ENCODE measurements at places on chromosomes 5 and 9.
A peak's percentile ranks its signal among the peaks of the same experiment; 100 is the strongest.

DNA sequence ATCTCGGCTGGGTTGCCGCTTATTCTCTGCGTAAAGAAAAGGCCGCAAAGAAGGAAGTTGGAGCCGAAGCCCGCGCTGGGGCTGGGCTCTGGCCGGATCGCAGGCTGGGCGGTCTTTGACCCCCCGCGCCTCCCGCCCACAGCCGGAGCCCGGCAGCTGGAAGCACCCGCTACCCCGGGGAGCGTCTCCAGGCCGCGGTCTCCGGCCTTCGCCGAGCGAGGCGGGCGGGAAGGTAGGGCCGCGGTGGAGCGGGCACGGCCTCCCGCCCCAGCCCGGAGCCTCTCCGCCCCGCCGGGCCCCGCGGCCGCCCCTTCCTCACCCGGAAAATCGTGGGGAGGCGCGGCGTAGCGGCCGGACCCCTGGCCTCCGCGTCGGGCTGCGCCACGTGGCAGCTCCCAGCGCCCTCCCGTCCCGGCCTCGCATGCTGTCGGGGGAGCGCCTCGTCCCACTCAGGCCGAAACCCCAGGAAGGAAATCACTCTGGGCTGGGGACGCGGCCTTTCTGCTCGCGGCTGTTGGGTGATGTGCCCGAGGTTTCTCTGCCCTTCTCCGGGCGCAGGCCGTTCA lies 12.0 kb downstream of the FOXD1 start:
- DNase-seq = no peak

DNA sequence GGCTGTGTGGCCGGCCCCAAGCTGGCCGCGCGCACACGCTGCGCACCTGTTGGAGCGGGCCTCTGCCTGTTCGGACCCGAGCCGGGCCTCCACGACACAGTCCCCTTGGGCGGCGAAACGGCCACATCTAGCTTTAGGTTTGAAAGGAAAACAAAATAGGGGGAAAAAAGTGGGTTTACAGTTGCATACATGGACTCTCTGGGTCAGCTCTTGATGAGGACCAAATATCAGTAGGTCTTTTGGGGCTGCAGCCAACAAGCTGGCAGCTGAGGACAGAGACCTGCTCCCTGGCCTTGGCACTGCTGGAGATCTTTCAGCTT lies 20.7 kb downstream of the IGIP start:
- no peak for DNase-seq

DNA sequence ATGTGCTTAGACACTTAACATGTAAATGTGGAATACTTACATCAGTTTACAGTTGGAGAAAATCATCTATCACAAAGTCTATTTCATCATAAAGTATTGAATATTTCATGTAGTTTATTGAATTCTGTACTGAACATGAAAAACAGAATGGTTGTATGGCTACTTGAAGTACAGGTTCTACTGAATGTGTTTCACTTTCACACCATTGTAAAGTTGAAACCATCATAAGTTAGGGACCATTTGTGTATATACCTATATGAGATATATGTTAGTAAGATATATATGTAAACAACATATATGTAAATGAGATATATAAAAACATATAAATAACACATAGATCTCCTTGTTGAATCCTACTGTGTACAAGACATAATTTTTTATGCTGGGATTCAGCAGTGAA lies 63.0 kb upstream of the TAF11L2 start:
- DNase-seq = no peak

DNA sequence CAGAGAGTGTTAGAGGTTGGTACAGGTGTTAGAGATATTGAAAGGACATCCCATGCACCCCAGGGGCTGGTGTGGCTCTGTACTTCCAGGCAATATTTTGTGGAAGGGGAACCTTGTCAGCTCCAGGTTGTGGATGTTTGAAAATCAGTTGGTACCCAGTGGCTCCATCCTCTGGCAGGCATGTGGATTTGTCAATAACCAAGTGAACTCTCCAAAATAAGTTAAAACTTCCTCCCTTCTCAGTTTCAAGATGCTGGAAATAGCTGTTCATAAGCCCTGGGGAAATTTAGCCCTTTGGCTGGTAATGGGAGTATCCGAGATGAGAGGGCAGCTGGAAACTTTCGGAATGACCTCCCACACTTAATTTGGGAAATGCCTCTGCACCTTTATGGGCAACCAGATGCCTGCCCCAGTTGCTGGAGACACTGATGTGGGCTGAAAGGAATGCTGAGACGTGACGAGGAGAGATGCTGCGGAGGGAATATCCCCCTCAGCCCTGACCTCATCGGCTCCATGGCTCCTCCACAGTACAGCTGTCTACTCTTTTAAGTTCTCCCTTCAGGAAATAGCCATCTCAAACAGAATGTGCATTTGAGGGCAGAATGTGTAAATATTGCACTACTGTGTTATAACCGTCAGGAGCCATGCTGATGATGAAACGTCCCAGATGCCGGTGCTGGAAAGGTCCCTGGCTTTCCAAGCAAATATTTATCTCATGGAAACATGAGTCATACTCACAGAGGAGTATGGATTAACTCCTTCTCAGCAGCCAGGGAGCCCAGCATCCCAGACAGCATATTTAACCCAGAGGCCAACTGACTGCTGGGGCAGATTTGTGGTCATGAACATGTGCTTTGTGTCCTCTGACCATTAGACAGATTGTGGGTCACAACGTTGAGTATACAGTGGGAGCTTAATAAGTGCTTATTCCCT lies 29.5 kb downstream of the TGFBI start:
- DNase-seq = no peak

- no peak for DNase-seq
Observed at GRCh38 chr5:39461007-39461682, 36.4 kb upstream of the DAB2 start.

GRCh38 chr9:8514760-8515159 lies 715.2 kb upstream of the DMAC1 start:
- no peak for DNase-seq

GRCh38 chr9:127923046-127923445 lies 6.2 kb upstream of the ST6GALNAC4 start:
- DNase-seq = no peak

- no peak for DNase-seq
Observed at GRCh38 chr9:4106081-4106759, 193.6 kb downstream of the GLIS3 start.

GRCh38 chr5:121630402-121630801 lies 221.3 kb upstream of the FTMT start:
- peak; percentile 68 for DNase-seq

DNA sequence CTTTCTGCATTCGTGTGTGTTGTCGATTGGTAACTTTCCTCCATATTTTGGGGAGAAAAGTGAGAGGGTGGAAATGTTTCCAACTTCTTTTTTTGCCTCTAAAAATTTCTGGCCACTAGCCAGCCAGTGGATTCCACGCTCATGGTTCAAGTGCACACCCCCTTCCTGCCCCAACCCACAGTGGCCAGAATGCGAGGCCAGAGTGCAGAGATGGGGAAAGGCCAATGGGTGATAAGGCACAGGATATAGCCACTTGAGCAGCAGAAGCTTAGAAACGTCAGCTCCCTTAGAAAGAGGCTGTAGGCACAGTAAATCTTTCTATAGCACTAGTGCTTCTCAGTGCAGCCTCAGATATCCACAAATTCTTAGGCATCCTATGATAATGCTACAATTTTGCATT lies 75.8 kb upstream of the ADRB2 start:
- DNase-seq = no peak

- DNase-seq = no peak
Observed at GRCh38 chr5:72468024-72468423, 39.2 kb downstream of the ZNF366 start.
